ENCODE measurements at places on chromosomes 5 and 9.

- DNase-seq, result no peak
Observed at GRCh38 chr5:34870382-34870781, 31.4 kb downstream of the TTC23L start.

GRCh38 chr5:170380361-170380951, 8.7 kb downstream of the KCNMB1 start:
- DNase-seq, result no peak

DNA sequence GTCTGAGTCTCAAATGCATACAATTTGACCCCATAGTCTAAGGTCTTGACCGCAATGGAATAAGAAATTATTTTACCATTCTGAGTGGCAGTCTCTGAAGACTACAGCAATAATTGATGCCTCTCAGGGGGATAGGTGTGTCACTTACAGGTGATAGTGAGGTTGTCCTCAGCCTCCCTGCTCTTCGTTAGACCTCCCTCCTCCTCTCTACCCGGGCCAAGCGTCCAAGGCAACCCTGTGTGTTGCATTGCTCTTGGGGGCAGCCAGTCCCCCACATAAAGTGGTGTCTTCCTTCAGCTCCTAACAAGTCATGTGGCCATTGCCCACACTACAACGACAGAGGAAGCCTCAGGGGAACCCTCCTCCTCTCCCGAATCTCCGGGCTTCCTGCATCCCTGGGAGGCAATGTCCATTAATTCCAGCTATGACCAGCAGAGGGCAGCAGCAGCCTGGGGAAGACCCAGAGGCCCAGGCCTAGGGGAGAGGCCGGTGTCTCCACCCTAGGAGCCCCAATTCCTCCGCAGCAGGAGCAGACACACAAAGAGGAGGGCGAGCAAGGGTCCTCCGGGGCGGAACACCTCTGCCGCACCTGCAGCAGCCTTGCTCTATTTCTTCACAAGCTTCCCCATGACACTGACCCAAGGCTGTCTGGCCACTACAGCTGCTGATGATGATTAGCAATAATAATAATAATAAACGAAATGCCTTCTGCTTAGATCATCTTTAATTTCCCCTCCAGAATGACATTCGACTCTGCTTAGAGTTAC, 134.8 kb downstream of the KCNIP1 start:
- peak; percentile 65 for DNase-seq

- DNase-seq, result no peak
Observed at GRCh38 chr9:130902204-130903185, 5.9 kb upstream of the QRFP start.

DNA sequence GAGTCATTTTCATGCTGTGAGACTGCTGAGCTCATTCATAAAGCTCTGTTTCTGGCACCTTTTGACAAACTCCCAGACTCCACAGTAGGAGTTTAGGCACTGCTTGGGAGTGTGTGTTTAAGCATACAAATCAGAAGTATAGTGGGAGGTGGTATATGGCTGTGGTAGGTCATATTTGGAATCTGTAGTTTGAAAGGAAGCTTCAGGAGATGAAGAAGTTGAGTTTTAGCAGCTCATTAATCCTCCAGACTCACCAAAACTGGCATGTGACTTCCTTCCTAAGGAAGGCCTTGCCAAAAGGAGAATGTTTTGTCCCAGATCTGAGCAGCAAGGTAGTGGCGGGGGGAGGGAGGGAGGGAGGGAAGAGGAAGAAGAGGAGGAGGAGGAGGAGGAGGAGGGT, 52.8 kb downstream of the SAXO1 start:
- DNase-seq, result no peak

DNA sequence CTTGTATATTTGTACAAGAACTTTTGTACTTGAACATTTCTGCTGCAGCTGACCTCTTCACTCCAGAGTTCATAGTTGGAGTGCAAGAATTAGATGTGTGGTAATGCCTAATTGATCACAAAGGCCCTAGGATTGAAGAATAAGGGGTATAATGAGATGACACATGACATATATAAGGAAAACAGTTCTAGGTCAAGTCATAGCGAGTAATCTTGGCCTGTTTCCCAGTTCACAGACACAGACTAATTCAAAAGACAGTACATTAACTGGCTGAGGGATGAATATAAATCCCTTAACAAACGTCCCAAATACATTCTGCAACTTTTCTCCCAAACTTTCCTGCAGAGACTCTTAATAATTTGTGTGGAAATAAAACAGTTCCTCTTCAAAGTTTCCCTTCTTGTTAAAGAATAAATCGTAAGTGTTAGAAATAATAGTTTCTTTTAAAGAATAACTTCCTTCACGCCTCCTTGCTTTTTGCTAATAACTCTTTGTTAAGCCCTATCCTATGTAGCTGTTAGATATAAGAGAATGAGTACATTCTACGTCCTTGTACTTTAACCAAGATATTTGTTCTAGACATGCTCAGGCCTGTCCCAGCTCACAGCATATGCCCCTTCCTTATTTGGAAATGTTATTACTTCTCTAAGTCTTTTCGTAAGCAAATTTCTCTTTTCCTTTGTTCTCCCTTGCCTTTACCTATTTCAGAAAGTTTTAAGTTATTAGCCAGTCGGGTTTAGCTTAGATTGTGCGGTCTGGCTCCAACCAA, 556.4 kb upstream of the CTNND2 start:
- no peak for DNase-seq

- no peak for DNase-seq
Observed at GRCh38 chr5:123599171-123599570, 87.2 kb downstream of the CSNK1G3 start.

DNA sequence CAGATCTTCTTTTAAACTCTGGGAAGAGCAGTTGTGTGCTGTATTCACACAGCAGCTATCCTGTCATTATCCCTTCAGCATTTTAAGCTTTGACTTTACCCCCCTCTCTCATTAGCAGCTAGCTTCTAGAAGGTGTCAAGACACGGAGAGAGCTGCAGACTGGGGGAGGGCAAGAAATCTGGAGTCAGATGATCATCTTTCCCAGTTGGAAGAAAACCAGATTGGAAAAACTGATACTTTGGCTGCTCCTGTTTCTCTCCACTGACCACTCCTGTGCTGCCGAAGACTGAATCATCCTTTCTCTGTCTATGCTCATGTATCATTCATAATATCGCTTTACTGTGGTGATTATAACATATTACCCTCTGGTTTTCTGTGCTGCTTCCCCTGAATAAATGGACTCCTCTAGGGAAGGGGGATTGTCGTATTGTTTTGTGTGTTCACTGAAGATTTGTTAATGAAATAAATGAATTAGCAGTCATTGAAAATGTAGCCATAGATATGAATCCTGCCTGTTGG, 75.1 kb downstream of the SH3GL2 start:
- DNase-seq, result no peak

GRCh38 chr9:92641092-92641809, 28.7 kb downstream of the IPPK start:
- DNase-seq, result no peak

- no peak for DNase-seq
Observed at GRCh38 chr5:160233215-160233614, 3.9 kb downstream of the FABP6 start.

- no peak for DNase-seq
Observed at GRCh38 chr9:121996783-121997182, 96.3 kb downstream of the TTLL11 start.

GRCh38 chr5:77637998-77638762, at the start of gene OTP:
OTP (minus strand) TSS chr5:77638713; CDS start chr5:77638549, 164 bp downstream.
- no peak for DNase-seq

GRCh38 chr9:117214416-117214815, 200.4 kb downstream of the ASTN2 start:
- no peak for DNase-seq

DNA sequence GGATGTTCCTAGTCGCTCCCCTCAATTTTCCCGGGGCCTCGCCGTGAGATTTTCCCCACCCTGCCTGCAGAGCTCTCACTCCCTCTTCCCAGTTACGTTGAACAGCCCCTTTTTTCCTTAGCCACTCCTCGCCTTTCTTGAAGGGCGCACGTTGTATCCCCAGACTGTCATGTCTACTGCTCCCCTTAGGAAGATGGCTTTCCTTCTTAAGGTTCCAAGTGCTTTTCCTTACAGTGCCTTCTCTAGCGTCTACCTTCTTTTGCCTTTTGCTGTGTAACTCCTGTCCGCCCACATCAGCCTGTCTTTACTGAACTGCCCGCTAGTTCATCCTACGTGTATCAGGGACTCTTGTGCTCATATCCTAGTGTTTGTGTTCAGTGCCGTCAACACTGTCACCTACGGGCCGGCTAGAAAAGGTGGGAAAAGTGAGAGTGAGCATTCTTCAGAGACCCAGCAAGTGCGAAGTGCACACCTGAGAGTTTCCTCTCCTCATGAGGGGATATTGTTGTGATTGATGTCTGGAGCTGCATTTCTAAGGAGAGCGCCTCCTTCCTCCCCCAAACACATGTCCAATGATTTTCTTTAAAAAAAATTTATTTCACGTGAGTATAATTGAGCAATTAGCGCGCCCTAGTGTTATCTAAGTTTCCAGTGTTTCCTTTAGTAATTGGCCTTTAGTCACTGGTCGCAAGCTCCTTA, 764 bp downstream of the CAMLG start:
- DNase-seq, result peak; percentile 51

DNA sequence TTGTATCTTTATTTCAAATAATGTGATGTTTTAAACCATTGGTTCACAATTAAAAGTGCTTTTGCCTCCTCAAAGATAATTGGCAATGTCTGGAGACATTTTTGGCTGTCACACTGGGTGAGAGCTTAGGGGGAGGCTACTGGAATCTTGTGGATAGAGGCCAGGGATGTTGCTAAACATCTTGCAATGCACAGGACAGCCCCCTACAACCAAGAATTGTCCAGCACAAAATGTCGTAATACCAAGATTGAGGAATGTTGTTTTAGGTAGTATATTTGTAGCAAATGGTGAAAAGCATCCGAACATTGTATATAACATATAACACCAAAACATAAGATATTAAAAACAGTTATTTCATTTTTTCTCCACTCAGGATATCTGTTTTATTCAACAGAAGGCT, 99.8 kb downstream of the SLC44A1 start:
- DNase-seq, result no peak

- DNase-seq, result no peak
Observed at GRCh38 chr5:95422838-95423237, 31.7 kb downstream of the FAM81B start.

All from NCI-H82 (cell line).